ENCODE measurements at places on chromosomes 7 and 10.

DNA sequence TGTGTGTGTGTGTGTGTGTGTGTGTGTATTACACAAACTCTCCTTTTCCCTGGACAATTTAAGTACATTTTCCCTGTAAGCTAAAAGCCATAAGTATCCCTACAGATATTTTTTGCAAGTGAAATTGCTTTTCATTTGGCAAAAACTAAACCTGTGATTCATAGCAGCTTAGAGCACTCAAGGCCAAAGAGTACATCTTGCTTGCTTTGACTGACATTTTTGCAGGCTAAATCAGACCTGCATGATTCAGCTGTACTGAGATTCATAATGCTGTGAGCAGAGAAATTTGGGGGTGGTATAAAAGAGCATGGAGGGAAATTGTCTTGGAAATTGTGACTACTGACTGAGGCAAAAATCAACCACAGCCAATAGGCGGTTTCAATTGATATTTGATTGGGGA is 500.4 kb downstream of the GFRA1 start:
- DNase-seq: peak; percentile 40

DNA sequence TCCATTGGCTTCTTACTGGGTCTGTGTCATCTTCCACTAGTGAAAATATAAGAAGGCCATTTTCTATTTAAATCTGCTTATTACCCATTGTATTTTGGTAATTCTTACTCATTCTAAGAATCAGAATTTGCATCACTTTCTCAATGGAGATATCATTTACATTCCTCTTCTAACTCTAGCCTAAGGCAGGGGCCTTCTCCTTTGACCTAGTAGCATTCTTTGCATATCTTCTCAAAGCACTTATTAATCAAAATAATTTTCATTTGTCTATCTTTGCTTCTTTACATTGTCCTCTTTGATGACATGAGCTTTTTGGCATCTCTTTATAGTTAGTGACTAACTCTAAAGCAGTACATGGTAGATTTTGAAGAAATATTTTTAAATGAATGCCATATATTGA is 400.9 kb upstream of the SEMA3D start:
- DNase-seq: no peak

GRCh38 chr10:91799612-91799975 is 1.4 kb downstream of the TNKS2 start:
- no peak for DNase-seq

GRCh38 chr7:64871761-64872160 is 31.3 kb upstream of the ZNF273 start:
- no peak for DNase-seq

GRCh38 chr7:99679400-99680191 is at the start of gene CYP3A5:
Gene CYP3A5, minus strand, starts transcription at chr7:99679996. Its CDS starts 100 bp downstream, at chr7:99679896.
- no peak for DNase-seq

DNA sequence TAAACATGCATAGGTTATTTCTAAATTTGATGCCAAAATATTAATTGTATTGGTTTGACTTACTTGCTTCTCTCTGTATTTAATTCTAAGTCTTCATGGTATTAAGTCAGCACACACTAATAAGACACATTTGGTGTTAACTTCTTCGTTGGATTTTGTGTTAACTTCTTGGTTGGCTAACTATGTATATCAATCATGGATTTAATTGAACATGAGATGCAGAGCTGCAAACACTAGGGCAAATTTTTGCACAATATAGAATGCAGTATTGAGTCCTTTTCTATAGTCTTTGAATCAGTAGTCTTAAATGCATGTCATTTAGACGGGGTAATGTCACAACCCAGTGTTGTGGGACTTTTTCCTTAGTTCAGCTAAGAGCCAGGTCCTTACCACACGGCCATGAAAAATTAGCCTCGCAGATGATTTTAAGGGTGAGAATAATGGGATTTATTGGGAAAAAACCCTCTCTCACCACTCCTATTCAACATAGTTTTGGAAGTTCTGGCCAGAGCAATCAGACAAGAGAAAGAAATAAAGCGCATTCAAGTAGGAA is 142.9 kb upstream of the TRIM24 start:
- no peak for DNase-seq

GRCh38 chr10:69810097-69810496 is 8.4 kb downstream of the COL13A1 start:
- DNase-seq: no peak

GRCh38 chr7:71824006-71824760 is 588.0 kb downstream of the CALN1 start:
- DNase-seq: peak; percentile 0

GRCh38 chr7:23622506-23622925 is 25.3 kb downstream of the CCDC126 start:
- no peak for DNase-seq

- no peak for DNase-seq
These were observed 11.4 kb downstream of the GIMAP6 start for GRCh38 chr7:150620617-150621371.

DNA sequence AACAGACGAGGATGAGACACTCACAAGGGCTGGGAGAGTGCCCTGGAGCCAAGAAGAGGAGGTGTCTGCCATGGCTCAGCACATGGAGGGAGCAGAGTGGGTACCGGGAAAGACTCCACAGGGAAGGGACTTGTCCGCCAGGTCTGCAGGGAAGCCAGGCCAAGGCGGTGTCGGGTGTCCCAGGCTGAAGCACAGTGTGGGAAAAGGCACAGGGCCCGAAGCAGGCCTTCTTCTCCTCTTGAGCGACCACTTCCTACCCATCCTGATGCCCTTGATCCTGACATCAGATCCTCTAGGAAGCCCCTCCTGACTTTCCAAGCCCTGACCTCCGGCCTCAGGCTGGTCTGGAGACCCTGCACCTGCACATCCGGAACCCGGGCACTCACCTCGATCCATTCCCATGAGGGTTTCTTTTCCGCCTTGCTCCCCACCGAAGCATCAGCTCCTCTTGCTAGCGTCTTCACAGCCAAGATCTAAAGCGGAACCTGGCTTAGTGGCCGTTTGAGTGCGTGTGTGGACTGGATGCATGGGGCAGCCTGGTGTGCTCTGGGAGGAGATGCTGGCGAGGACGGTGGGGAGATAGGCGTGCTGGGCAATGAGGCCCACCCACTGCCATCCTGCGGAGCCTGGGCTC is 8.5 kb downstream of the CALML3 start:
- DNase-seq: no peak

DNA sequence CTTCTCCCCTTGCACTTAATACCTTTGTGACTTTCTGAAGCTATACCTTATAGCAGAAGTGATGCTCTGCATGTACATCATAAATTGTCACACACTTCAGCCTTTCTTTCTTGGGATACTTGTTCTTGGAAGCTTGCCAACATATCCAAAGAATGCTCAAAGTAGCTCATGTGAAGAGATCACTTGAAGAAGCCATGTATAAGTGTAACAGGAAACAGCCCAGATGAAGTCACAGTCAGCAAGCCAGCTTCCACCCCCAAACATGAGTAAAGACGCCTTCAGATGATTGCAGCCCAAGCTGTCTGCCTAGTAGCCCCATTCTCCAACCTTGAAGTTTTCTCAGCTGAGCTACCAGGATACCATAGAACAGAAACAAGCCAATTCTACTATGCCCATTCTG is 50.9 kb downstream of the DGKB start:
- DNase-seq: no peak

- no peak for DNase-seq
These were observed 91.9 kb downstream of the WNT2 start for GRCh38 chr7:117231047-117231359.

- no peak for DNase-seq
These were observed 68.0 kb downstream of the GBF1 start for GRCh38 chr10:102313221-102313896.

- no peak for DNase-seq
These were observed 68.3 kb downstream of the MINDY3 start for GRCh38 chr10:15791816-15792524.

GRCh38 chr10:52485462-52485861 is 171.4 kb downstream of the DKK1 start:
- DNase-seq: no peak

- DNase-seq: no peak
These were observed 51.9 kb upstream of the VIPR2 start for GRCh38 chr7:159196584-159196983.

- no peak for DNase-seq
These were observed 79.8 kb upstream of the IFRD1 start for GRCh38 chr7:112370436-112370835.

DNA sequence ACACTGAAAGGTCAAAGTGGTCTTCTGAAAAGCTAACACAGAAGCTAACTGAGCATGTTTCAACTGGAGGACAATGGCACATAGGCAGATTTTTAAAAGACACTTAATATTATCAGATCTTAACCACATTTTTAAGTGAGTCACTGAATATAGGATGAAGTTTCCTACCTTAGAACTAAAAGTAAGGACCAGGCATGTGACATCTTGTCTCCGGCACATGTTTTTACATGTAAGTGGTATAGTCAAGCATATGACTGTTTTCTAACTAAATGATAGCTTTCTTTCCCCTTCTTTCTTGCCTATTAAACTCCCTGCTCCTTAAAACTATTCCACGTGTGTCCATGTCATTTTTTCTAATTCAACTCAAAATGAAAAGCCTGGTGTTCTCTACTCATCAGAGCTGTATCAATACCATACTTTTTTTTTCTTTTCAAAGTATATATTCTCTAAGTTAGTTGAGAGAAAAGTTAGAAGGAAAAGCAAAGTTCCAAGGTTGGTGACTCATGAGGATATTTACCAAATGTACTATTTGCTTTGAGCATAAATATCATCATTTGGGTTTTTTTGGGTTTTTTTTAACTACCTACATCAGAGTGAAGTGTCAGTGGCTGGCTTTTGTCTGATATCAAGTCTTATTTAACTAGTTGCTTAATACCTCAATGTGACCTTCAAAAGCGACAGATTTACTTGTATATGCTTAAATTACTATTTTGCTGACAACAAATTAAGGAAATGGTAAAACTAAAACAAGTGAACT is 127.5 kb downstream of the CRPPA start:
- no peak for DNase-seq

DNA sequence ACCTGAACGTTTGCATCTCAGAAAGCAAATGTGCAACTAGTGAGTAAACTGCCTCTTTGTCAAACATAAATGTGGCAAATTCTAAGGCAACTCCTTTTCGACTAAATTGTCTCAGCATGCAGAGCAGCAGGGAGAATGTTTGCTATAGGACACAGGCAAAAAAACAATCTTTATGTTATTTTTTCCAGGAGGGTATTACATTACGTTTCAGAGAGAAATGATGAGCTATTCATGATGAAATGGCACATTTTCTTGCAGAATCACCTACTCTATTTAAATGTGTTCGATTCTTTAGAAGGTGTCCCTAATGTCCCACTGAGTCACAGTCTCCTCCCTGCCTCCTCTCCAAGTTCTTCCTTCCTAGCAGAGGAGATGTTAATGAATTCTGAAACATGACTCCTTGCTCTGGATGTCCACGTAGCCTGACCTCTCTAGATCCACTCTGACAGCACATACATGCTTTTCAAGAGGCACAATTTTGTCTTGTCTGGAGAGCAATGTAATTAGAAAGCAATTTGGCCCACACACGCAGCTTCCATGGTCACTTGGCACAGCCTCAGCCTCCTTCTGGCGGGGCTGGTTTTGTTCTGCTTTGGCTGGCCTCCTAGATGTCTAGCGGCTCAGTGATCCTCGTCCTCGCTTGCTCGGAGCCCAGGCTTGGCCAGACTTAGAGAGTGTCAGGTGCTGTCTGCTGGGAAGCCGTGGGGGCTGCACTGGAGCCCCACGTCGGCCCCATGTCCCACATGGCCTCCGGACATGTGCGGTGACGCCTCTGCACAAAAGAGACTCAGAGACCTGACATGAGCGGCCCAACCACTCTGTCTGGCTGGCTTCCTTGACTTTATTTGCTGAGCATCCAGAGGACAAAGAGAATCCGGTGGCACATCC is 125.7 kb upstream of the ZNF438 start:
- DNase-seq: no peak

- DNase-seq: peak; percentile 70
These were observed 42.6 kb upstream of the CC2D2B start for GRCh38 chr10:95864906-95865813.

- DNase-seq: no peak
These were observed 144.5 kb upstream of the NFE2L3 start for GRCh38 chr7:26007510-26007909.

- no peak for DNase-seq
These were observed 11.7 kb upstream of the CALML3 start for GRCh38 chr10:5512881-5513612.

GRCh38 chr7:75968561-75969001 is 25.8 kb downstream of the TMEM120A start:
- DNase-seq: no peak

DNA sequence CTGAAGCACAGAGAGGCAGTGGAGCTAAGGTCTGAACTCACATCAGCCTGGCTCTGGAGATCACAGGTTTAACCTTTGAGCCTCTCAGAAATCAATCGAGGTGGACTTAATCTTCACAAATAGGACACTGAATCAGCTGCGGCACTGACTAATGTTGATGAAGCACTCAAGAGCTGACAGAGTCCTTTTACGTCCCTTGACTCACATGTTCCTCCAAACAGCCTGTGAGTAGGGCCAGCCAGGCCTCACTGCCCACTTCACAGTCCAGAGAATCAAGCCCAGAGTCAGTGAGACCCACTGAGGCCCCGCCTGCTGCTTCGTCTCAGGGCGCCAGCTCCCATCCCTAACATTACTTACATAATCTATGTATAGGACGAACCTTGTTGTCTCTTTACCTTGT is 63.1 kb downstream of the TNS3 start:
- DNase-seq: no peak

DNA sequence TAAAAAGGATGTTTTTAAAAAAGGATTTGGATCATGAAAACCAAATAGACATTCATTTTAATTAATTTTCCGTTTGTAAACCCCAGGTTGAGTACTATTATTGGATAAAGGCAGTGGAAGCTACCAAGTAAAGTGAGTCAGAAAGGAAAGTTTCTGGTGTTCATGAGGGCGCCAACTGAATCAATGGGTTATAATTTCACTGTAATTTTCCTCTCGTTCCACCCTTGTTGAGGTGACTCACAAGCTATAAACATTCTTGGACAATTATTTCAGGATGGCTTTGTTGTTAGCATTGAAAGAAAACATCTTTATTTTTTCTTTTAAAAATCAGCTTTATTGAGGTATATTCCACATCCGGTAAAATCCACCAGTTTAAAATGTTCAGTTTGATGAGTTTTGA is 5.1 kb upstream of the FAM133B start:
- peak; percentile 69 for DNase-seq

DNA sequence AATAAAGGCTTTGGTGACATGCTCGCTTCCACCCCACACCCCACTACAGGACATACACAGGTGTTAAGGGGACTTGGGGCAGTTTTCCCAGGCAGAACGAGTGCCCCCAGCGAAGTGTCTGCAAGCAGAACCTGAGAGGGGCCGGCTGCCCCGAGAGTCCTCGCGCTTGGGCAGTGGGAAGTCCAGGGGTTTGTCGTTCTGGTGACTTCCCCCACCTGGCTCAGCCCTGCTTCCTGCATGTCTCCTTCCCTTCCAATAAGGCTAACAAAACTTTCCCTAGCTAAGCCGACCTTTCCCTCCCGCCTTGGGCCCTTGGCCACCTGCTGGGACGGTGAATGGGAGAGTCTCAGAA is 916 bp downstream of the VWA2 start:
- no peak for DNase-seq

- DNase-seq: no peak
These were observed 24.3 kb downstream of the RHEB start for GRCh38 chr7:151495360-151495759.
